ENCODE measurements at places on chromosomes 11 and 22.
A peak's percentile ranks its signal among the peaks of the same experiment; 100 is the strongest.

- peak; percentile 98 for DNase-seq
Measured at GRCh38 chr11:134253188-134253993, at the start of the genes ACAD8 and THYN1. Gene ACAD8 (plus strand): TSS chr11:134253568. CDS start chr11:134253601, 33 bp downstream. Gene THYN1 (minus strand): TSS chr11:134253352. CDS start chr11:134252882, 470 bp downstream.

DNA sequence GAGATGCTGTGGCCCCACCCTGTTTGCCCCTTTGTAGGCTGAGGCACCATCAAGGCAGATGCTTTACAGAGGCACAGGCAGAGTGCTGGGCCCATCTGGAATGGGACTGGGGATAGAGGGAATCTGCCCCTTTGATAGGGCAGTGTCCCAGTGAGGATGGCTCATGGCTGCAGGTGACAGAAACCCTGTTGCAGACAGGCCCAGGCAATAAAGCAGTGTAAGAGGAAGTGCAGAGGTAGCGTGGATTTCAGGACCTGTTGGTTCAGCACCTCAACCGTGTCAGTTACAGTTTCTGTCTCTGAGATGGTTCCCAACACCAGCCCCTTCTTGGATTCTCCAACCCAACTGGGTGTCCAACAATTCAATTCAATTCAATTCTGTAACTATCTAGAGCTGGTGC, 25.1 kb downstream of the PRDM11 start:
- DNase-seq = no peak

- DNase-seq = no peak
Measured at GRCh38 chr11:61860054-61860903, 31.1 kb downstream of the FADS3 start.

DNA sequence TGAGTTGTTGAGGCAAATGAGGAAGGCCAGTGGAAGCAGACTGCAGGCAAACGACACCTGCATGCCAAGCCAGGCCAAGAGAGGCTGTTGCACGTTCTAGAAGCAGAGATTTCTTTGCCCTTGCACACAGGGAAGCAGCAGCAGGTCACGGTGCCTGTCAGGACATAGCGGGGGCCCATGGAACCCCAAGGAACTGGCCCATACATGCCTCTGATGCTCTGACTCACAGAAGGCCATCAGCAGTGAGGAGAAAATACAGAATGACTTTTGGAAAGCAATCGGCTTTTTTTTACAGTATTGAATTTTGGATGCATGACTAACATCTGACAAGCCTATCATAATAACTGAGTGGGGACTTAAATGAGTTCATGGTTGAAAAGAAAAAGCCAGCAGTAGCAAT, 123.9 kb downstream of the MPPED1 start:
- peak; percentile 16 for DNase-seq

GRCh38 chr22:23984430-23984829, 4.5 kb downstream of the GSTT2 start:
- no peak for DNase-seq

DNA sequence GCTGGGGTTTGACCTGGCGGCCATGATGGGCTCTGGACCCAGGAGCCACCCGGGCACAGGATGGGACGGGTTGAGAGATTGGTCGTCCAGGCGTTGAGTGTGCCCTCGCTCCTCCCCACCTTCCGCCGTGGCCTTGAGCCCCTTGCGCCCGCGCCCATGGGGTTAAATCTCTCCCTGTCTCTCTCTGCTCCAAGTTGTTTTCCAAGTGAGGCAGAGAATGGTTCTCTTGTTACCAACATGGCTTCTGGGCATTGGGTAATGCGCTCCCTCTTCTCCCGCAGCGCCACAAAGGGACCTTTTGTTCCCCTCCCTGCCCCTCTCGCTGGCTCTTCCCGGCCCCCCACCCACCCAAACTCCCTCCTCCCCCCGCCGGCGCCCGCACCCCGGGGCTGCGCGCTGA, 18.8 kb upstream of the PICK1 start:
- no peak for DNase-seq

- DNase-seq = peak; percentile 88
Measured at GRCh38 chr11:125345421-125346178, 150.5 kb downstream of the FEZ1 start.

GRCh38 chr11:70262951-70263350, 7.5 kb upstream of the PPFIA1 start:
- no peak for DNase-seq

DNA sequence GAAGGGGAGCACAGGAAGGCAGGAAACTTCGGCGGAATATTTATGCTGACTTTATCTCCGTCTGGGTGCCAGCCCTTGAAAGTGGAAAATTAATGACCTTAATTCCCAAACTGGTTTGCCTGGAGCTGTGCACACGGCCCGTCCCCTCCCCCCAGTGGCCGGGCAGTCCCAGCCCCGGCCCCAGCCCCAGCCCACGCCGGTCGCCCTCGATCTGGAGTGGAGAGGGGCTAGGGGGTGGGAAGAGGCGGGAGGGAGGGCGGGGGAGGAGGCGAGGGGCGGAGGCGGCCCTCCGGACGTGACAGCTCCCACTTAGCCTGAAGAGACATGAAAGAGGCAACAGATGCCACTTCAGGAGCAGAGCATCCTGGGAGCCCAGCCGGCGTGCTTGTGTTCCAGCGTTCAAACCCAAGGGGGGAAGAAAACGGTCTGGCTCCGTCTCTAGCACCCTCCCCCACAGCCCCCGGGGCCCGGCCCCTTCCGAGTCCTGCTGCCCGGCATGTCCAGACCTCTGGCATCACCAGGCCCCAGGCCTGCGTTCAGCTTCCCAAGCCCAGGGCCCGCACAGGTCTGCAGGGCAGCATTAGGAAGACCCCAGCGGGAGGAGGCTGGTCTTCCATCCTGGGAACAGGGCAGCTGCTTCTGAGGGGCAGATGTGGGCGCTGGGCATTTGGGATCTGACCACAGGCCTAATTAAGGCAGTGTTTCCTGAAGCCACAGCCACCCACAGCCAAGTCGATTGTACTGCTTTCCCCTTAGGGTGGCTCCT, 20.0 kb upstream of the LMO1 start:
- DNase-seq = peak; percentile 73

DNA sequence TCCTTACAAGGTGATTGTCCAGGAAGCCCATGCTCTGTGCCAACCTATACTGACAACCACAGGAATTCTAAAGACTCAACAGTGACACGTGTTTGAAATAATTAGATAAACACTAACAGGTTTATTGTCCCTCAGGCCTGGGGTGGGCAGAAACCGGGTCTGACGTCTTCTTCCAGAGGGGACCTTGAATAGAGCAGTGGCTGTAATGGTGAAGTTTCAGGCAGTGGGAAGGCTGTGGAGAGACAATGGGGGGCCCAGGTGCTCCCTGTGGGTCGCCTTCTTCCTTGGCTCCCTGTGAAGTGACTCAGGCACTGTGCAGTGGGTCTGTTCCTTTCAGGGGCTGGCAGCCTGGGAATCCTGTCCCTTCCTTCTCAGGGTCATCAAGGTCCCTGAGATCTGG, 54.6 kb downstream of the OTOG start:
- DNase-seq = no peak

- no peak for DNase-seq
Measured at GRCh38 chr11:106714199-106714598, 304.1 kb downstream of the GUCY1A2 start.

- DNase-seq = no peak
Measured at GRCh38 chr11:75389276-75389605, 10.1 kb upstream of the RPS3 start.

DNA sequence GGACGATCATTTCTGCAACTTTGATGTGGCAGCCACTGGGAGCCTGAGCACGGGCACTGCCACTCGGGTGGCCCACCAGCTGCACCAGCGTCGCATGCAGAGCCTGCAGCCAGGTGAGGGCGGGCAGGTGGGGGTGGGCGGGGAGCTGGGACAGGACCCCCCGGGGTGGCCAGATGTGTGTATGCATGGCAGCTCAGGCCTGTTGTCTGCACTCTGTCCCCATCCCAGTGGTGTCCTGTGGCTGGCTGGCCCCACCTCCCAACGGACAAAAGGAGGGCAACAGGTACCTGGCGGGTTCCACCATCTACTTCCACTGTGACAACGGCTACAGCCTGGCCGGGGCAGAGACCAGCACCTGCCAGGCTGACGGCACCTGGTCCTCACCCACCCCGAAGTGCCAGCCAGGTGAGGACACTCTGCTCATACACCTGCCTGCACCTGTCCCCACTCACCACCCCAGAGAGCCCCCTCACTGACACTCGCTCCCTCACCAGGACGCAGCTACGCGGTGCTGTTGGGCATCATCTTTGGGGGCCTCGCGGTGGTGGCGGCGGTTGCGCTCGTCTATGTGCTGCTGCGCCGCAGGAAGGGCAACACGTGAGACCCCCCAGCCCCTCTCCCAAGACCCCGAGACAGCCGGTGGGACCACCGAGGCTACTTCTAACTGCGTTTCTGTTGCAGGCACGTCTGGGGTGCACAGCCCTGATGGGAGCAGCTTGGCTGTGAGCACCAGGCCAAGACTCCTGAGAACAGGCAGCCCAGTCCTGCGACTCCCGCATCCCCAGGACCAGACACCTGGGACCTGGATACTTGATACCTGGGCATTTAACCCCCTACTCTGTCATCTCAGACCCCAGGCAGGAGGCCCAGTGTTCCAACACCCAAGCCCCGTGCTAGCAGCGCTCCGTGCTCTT, 6.7 kb downstream of the SUSD2 start:
- no peak for DNase-seq

- DNase-seq = no peak
Measured at GRCh38 chr22:38327805-38328204, 10.6 kb upstream of the CSNK1E start.

DNA sequence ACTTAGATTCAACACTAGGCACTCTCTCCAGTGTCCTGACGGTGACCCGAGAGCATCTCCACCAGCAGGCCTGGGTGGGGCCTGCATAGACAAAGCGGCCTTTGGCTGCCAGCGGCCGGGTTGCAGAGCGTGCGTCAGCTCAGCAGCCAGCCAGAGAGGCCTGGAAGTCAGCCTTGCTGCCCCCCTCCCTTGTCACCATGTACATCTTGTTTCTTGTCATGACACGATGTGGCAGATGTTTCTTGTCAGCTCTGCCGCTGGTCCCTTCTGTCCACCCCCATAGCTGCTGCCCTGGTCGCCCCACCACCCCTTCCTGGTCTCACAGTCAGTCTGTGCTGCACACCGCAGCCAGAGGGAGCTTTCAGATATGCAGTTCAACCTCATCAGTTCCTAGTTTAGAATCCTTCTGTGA, 33.1 kb upstream of the CBX7 start:
- peak; percentile 81 for DNase-seq

- DNase-seq = no peak
Measured at GRCh38 chr11:61587541-61587941, 6.7 kb upstream of the SYT7 start.

- no peak for DNase-seq
Measured at GRCh38 chr22:27113211-27113635, 455.8 kb downstream of the MIAT start.

- no peak for DNase-seq
Measured at GRCh38 chr11:13850231-13851005, 112.1 kb upstream of the SPON1 start.

DNA sequence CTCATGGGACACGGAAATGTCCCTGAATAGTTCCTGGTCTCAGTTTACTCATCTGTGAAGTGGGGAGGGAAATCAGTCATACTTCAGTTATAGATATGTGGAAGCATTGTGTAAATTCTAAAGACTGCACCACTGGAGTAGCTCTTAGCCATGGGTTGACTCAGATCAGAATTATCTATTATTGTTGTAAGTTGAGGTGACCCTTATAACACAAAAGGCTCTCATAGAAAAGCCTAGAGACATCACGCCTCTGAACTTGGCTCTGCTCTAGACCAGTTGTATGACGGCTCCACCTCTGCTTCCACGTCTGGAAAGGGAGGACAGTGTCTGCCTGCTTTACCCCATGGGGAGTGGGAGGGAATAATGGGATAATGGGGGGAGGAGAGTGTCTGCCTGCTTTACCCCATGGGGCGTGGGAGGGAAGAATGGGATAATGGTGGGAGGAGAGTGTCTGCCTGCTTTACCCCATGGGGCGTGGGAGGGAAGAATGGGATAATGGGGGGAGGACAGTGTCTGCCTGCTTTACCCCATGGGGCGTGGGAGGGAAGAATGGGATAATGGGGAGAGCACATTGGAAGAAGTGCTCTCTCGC, 98.2 kb downstream of the AMOTL1 start:
- no peak for DNase-seq

DNA sequence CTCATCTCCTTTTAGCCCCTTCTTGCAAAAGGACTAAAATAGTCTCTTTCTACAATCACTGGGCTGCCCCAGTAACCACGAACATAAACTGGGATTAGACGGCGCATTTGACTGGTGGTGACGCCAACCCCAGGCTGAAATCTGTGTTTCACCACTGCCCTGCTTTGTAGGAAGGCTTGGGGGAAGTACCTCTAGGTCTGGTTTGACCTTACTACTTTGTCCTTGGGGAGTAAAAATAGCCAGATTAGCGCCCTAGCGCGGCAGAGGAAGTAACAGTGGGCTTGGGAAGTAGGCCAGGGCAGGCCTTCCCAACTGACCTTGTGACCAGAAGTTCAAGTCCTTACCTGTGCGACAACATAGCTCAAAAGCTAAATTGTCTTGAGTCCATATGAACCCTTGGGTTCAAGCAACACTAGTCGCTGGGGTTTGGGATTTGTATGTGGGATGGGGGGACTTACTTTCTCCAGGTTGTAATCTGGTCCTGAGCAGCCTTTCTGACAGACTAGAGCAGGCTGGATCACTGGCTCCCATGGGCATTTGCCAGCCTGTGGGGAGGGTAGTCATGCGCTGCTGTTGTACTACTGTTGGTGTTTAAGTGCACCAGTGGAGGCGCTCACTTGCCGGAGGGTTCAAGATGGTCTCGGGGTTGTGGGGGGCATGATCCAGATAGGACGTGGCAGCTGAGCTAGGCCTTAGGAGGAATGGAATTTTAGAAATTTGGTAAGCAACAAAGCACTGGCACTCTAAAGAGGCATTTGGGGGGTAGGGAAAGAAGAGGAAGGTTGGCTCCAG, 953 bp upstream of the PACS1 start:
- no peak for DNase-seq

DNA sequence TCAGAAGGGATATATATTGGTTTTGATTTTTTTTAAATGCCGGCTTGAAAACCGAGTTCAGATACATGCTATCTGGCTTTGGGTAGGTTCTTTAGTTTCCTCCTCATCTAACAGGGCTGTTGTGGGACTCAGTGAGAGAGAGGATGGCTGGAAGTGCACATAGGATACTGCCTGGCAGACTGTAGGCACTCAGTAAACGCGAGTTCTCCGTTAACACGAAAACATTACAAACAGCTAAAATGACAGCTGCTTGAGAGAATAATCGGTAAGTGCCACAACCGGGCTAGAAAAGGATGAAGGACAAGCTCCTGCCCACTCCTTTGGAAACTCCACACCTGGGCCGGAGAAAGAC, 369 bp downstream of the XRRA1 start:
- no peak for DNase-seq

DNA sequence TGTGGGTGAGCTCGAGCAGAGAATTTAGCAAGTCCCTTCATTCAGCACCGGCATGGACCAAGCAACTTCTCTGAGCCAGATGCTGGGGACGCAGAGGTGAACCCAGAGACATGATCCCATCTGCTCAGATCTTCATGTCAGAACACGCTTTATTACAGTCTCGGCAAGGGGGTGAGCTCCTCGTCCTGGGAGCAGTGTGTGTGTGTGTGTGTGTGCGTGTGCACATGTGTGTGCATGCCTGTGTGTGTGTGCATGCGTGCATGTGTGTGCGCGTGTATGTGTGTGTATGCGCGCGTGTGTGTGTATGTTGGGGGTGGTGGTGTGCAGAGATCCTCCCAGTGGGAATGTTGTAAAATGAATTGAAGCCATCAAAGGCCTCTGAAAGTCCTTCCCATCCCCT, 9.8 kb downstream of the MIAT start:
- no peak for DNase-seq

GRCh38 chr11:62880231-62880802, 379 bp upstream of the SLC3A2 start:
- peak; percentile 93 for DNase-seq

GRCh38 chr11:114314096-114314495, 17.9 kb downstream of the NNMT start:
- DNase-seq = no peak

- DNase-seq = no peak
Measured at GRCh38 chr22:36885474-36885873, 24.7 kb downstream of the NCF4 start.

Data from suprapubic skin (tissue), 4 donors.